ENCODE measurements at places on chromosomes 5 and 9.

- DNase-seq, result no peak
Measured at GRCh38 chr9:100186356-100186755, 87.3 kb downstream of the INVS start.

DNA sequence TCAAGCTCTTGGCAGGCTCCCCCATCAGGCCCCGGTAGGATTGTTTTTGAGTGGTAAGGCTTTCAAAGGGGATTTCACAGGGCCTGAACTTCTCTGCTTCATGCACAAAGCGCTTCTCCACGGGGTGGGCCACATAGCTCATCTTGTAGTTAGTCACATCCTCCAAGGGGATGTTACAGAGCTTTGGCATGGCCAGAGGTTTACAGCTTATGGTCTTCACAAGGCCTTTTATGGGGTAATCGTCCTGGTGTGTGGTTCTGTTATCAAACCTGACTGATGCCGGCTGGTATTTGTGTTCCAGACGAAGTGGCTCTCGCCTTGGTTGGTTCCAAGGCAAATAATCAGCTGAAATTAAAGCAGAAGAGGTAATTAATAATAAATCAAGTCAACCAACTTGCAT is 104.3 kb downstream of the SAXO1 start:
- no peak for DNase-seq

- DNase-seq, result peak; percentile 60
Measured at GRCh38 chr5:154757814-154758406, 2.7 kb downstream of the LARP1 start.

DNA sequence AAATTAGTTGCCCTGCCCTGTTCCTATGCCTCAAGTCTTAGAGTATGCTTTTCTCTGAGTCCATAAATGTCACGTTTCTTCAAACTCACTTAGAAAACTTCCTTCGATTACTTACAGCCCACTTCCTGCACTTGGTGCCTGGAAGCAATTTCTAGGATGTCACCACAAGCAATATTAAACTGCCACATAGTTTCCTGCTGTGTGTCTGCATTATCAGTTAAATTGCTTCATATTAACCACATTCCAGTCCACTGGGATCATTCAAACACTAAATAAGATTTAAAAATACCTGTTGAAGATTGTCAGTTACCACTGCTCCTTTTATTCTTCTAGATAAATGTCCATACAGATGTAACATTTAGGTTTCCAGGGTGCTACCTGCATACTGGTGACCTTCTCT is 4.1 kb downstream of the DENND1A start:
- DNase-seq, result no peak

- no peak for DNase-seq
Measured at GRCh38 chr9:29339387-29339786, 1766.1 kb upstream of the C9orf72 start.

DNA sequence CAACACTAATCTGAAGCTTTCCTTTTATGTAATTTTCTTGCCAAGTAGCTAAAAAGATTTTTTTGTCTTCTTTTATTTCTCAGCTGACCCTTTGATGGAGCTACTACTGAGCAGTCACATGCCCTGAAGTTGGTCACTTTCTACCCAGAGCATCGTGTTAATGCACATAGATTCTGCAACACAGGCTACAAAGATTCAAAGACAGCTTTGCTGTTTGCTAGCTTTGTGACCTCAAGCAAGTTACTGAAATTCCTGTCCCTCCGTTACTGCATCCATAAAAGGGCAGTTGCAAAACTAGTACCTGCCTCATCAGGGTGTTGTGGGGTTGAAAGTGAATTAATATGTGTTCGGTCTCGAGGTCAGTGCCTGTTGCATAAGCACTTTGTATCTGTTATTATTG is 179.9 kb downstream of the GAS1 start:
- no peak for DNase-seq

- no peak for DNase-seq
Measured at GRCh38 chr9:135009794-135010585, 77.5 kb upstream of the OLFM1 start.

DNA sequence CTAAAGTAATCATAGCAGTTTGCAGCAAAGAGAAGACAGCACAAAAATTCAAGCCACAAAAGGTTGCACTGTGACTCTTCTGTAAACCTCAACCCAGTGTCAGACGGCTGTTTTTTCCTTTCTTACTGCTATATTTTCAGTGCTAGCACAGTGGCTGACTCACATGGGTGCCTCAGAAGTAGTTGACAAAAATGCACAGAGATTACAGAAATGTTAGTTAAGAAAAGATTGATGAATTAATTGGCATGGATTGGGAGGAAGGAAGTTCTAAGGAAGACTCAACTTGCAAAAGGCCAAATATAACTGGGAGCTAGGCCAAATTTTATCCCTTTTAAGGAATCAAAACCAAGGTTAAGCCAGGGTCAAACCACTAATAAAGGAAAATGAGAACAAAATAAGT is 43.7 kb upstream of the ITGA1 start:
- peak; percentile 41 for DNase-seq

DNA sequence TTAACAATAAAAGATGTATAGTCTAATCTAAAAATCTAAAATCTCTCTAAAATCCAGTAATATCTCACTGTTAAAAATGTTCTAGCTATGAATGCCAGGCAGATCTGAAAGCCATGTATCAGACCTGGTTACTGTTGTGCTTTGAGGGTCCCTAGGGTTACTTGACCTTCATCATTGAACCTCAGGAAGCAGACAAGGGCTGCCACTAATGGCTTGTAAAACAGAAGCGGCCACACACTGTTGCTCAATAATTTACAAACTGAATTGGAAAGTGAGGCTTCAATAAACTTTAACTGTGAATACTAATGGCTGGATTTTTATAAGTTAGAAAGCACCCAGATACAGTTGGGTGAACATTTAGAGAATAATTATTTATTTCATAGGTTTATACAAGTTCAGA is 198.0 kb upstream of the RPS23 start:
- DNase-seq, result no peak

DNA sequence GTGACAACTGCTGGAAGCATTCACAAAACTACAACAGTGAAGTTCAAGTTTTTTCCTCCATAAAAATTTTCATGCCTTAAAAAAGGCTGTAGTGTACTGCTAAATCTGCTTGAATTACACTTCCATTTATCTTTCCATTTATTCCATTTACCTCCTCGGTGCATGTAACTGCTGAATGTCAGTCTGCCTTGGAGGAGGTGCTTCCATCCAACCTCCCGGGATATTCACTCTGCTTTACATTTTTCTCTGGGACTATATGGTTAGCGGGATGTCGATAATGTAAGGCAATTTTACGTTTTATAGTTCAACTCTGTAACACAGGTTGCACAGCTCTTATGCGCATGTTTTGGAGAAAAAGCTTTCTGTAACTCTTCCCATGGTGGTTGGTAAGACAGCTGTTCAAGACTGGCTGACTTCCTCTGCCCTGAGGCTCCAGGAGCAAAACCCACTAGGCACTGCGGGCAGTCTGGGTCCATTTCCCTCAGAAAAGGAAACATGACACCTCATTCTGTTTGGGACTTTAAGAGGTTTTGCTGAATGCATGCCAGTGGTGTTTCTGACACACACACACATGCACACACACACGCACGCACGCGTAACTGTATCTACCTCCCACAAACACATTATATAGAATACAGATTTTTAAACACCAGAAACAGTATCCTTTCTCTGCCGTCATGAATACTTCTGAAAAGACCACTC is 66.1 kb downstream of the SPTLC1 start:
- no peak for DNase-seq

GRCh38 chr5:168449166-168449565 is 37.1 kb upstream of the RARS1 start:
- no peak for DNase-seq

DNA sequence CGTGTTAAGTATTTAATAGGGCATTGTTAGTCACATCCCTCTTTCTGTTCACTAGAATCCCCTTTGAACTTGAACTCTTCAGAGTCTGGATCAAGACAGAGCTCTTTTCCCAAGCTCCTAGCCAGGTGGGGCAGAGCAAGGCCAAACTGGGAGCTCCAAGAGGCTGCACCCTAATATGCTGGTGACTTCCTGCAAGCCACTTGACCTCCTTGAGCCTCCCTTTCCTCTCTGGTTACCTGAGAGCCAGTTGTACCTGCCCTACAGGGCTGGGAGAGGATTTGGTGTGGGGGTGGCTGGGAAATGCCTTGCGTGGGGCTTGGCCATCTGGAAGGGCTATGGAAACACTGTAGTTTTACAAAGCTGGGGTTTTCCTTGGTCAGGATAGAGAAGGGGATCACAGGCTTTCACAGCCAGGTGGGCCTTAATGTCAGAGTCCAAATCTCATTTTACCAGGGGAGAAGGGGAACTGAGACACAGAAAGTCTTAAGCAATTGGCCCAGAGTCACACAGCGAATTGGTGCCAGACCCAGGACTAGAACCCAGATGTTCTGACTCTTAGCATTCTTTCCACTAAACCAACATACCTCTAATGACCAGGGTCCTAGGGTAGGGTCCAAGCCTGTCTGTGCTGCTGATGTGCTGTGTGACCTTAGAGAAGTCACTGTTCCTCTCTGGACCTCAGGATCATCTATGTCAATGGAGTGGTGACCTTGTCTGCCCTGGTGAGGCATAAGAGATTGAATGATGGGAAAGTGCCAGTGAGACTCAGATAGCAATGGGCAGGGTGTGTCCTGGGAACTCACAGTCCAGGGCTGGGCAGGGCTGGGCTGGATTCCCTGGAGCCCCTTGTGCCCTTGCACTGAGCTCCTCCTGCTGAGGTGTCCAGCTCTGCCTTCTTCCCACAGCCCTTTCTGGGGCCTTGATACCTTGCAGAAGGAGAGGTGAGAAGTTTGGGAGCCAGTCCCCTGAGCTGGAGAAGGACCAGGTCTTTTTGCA is 35.8 kb downstream of the GSN start:
- no peak for DNase-seq

- DNase-seq, result no peak
Measured at GRCh38 chr5:121711416-121711815, 140.3 kb upstream of the FTMT start.

- no peak for DNase-seq
Measured at GRCh38 chr9:128072144-128073021, 4.4 kb downstream of the SLC25A25 start.

- no peak for DNase-seq
Measured at GRCh38 chr5:97266576-97266975, 83.5 kb upstream of the RIOK2 start.

DNA sequence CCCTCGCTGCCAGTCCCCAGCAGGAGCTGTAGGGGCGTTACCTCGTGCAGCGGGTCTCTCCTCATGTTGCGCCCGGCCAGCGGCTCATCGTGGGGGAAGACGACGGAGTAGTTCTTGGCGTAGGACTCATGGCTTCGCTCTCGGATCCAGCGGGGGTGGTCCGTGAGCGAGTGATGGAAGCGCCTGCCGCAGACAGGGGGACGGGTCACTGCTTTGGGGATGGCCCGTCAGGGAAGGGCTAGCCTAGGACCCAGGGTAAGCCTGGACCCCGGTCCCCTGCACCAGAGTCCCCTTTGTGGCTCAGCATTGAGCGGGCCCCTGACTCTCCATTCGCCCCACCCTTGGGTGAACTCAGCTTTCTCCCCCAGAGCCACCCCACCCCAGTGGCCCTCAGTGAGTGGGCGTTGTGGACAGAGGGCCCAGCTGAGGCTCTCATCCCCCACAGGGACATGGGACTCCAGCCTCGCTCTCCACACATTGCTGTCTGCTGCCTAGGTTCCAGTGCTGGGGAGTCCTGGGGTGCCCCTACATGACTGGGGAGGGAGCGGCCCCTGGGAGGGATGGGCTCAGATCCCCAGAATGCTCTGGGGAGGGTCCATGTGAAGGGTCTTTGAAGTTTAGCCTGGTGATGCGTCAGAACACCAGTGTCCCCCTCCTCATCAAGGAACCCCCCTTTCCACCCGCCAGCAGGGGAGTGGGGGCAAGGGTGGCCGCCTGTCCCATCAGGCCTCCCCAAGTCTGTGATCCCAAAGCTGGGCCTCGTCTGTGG is 29.7 kb downstream of the SARDH start:
- no peak for DNase-seq

DNA sequence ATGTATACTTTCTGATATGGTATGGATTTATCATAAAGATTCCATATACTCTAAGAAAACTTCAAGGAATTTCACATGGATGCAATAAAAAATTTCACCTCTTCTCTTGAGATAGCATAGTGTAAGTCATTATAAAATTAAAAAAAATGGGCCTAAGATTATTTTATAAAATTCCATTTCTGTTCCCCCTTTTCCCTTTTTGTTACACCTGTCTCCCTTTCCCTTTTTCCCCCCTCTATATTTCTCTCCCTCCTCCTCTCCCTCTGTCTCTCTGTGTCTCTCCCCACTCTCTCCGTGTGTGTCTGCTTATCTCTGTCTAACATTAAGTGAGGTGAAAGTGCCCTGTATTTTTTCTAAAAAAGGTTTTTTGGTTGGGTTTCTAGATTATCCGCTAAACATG is 180.2 kb downstream of the NIPBL start:
- DNase-seq, result no peak

DNA sequence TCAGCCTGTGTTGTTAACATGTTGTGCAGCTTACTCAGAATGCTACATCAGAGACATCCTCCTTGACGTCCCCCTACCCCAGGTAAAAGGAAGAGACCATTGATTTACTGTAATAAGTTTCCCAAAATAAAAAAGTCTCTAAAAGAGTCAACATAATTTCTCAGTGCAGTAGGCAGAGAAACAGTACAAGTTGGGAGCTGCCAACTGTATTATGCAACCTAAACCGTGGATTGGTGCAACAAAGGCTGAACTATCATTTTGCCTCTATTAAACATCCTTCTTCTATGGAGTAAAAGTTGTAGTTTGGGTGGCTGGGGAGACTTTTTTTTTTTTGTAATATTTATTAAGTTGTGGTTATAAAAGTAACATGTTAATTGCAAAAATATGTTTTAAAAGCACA is 208.0 kb downstream of the NR3C1 start:
- no peak for DNase-seq

GRCh38 chr9:32502464-32502863 is 23.5 kb downstream of the RIGI start:
- no peak for DNase-seq

DNA sequence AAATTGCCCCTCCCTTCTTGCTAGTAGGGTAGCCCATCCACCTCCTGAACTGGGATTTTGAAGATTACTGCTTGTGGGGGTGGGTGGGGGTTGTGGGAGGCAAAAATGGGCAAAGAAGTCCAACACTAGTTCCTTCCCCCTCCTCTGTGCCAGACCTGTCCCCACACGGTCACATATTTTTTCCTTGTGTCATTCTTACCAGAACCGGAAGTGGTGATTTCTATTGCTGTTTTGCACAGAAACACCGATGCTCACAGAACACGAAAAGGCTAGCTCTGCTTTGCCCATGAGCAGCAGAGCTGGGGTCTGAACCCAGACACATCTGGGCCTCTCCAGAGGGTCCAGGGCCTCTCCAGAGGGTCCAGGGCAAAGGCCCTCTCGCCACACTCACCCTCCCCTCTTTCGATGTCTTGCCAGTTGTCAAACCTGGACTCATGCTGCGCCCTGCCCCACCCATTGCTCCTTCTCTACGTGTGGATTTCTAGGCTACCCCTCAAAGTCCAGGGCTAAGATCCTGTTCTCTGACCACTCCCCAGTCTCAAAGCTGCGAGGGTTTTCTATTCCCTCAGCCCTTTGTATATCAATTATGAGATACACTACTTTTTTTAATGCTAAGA is 264.4 kb upstream of the MSX2 start:
- no peak for DNase-seq
